ENCODE measurements at places on chromosomes 5 and 9.

- DNase-seq = no peak
Measured at GRCh38 chr5:54718656-54719055, 201.1 kb downstream of the SNX18 start.

- no peak for DNase-seq
Measured at GRCh38 chr9:106869028-106869427, 6.1 kb downstream of the ZNF462 start.

GRCh38 chr5:179805070-179805528 is 1.6 kb downstream of the MGAT4B start:
- DNase-seq = no peak

- no peak for DNase-seq
Measured at GRCh38 chr5:104189031-104189430, 626.4 kb upstream of the NUDT12 start.

- DNase-seq = no peak
Measured at GRCh38 chr5:53399926-53400697, 80.3 kb upstream of the FST start.

GRCh38 chr5:143759396-143760130 is 52.4 kb upstream of the HMHB1 start:
- no peak for DNase-seq

GRCh38 chr5:139392678-139393496 is 2.0 kb downstream of the PROB1 start:
- DNase-seq = no peak

DNA sequence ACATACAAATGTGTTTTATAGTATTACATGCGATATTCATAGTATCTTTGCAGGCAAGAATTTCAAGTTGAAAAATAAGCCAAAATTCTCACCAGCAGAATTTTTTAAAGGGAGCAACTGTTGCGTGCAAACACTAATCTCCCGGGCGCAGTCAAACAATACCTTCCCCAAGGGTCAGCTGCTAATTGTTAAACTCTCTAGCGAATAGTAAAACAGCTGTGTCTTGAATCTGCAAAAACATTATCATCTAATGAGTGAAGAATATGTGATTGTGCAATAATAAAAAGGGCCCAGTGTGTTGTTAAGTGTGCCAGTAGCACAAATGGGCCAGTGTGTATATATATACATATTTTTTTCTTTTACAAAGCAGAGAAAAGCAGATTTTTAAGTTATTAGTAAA is 131.4 kb downstream of the CCDC192 start:
- no peak for DNase-seq

- no peak for DNase-seq
Measured at GRCh38 chr5:86806206-86806605, 188.5 kb downstream of the COX7C start.

DNA sequence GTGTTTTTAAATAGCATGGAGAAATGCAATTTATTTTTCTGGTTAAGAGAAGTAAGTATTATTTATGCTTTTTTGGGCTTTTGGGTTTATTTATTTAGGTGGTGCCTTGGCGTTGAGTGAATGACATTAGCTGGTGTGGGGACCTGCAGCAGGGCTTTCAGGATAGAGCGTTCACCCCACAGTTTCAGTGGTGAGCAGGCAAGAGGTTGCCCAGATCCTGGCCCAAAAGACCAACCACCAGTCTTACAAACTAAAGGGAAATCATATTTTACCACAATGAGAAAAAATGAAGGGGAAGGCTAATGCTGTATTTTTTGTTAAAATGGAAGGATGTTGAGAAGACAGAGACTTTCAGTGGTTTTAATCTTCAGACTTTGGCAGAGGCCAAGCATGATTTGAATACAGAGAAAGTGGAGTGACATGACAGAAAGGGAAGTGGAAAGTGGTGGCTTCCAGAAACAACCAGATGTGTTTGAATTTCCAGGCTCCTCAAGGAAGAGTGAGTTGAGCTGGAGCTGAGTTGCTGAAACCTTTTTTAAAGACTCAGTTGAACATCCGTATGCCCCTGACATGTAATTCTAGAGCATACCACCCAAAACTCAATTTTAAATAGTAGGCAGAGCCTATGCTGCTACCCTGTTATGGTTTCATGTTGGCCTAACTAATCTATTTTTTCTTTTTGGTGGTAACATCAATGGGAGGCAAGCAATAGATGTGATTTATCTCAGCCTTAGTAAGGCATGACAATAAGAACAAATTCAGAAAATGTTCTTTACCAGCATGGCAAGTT is 94.8 kb downstream of the AOPEP start:
- DNase-seq = no peak

DNA sequence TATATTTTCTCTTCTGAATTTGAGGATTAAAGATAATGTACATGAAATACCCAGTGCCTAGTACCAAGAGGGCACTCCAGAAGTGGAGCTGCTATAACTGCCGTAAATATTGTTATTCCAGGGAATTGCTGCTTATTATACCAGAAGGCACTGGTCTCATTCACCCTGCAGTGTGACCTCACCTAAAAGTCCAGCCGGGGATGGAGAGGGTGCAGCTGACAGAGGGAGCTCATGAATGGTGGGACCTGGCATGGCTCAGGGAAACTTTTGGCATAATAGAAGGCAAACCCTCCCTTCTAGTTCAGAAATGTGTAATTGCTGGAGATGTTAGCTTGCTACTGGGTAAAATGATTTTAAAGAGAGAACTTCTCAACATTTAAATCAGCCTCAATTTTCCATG is 108.5 kb downstream of the MVB12B start:
- DNase-seq = no peak

All from cerebellar nuclear complex (tissue), 1 donor.